ENCODE measurements at places on chromosomes 12 and 14.
A peak's percentile ranks its signal among the peaks of the same experiment; 100 is the strongest.

GRCh38 chr14:76212242-76212641 is 60.5 kb downstream of the GPATCH2L start:
- DNase-seq: no peak

DNA sequence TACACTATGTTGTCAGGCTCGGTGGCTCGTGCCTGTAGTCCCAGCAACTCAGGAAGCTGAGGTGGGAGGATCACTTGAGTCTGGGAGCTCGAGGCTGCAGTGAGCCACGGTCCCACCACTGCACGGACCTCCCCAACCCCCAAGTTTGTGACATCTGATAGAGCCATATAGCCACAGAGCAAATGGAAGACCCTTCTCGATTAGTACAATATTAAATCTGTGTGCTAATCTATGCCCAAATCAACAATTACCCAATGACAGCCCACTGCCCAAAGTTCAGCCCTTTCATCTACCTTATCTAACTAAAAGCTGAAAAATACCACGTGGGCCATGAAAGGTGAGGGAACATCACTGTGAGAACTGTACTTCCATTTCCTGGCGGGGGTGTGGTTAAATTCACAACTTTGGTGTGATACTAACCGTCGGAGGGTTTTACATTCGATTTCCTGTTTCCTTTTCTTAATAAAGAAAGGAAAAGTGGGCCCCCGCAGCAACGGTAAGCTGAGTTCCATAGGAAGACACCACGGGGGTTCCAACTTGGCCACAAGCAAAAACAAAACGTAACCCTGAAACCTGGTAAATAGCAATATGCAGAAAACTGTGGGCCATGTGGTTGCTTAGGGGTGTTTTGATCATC is 31.2 kb upstream of the FOS start:
- DNase-seq: no peak

GRCh38 chr14:58571769-58572472 is 65.8 kb upstream of the DACT1 start:
- DNase-seq: no peak

DNA sequence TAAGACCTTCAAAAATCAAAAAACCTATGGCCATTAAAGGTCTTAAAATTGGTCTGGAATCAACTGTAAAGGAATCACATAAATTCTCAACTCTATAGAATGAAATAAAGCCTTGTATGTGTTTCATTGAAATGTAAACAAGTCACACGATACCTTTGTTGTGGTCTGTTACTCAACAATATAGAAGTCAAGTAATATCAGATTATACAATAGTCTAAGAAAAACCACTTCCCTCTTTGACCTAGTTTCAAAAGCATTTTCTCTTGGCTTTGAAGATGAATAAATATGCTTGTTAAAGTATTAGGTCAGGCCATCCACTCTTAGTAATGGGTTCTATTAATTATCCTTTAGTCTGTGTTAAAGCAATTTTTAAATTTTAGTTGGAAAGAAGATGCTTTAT is 79.8 kb upstream of the DIO2 start:
- no peak for DNase-seq

DNA sequence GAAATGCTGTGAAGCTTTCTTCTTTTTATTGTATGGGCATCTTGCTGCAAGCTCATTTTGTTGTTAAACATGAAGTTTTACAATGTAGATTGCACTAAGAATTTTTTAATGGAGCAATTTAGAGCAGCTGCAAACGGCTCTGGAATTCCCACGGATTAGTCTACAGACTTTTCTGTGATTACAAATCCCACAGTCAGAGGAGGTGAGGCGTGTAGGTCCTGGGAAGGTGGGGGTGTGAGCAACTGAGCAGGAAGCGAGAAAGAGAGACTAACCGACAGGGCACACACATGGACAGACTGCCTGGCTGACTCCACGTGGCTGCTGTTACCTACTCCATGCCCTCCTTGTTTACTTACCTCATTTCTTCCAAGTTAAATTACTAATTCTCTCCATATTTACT is 348.5 kb downstream of the NPAS3 start:
- DNase-seq: no peak

- no peak for DNase-seq
These were observed 15.4 kb upstream of the FAR2 start for GRCh38 chr12:29133680-29134079.

GRCh38 chr14:72120315-72120714 is 188.1 kb downstream of the RGS6 start:
- no peak for DNase-seq

DNA sequence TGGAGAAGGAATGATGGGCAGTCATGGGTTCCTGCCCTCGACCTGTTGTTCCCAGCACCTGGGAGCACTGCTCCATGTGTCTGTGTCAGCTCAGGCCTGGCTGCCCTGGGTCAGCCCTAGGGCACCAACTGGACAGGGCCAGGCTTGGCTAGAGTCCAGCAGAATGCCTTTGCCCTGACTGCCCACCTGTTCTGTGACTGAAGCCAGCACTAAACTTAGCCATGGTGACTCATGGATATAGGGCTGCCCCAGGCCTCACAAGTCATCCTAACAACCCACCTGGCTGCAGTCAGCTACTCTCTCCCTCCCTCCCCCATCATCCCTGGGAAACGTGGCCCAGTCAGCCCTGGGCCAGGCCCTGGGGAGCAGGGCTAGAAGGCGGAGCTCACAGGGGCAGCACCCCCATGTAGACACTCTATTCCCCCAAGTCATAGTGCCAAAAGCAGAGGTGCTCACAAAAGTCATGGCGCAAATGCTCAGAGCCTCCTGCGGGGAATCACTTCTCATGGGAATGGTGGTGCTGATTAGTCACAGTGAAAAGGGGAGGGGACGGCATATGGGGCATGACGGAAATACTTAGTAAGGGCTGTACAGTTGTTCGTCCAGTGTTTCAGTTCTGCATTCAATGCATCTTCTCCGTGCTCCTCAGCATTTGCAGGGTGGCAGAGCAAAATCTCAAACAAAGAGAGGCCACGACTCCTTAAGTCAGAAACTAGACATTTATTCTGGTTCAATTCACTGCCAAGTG is 52.0 kb upstream of the NTF3 start:
- DNase-seq: no peak

GRCh38 chr12:52337054-52337453 is 15.9 kb upstream of the KRT83 start:
- DNase-seq: no peak

GRCh38 chr14:68604361-68604730 is 188.5 kb downstream of the ZFP36L1 start:
- DNase-seq: no peak

DNA sequence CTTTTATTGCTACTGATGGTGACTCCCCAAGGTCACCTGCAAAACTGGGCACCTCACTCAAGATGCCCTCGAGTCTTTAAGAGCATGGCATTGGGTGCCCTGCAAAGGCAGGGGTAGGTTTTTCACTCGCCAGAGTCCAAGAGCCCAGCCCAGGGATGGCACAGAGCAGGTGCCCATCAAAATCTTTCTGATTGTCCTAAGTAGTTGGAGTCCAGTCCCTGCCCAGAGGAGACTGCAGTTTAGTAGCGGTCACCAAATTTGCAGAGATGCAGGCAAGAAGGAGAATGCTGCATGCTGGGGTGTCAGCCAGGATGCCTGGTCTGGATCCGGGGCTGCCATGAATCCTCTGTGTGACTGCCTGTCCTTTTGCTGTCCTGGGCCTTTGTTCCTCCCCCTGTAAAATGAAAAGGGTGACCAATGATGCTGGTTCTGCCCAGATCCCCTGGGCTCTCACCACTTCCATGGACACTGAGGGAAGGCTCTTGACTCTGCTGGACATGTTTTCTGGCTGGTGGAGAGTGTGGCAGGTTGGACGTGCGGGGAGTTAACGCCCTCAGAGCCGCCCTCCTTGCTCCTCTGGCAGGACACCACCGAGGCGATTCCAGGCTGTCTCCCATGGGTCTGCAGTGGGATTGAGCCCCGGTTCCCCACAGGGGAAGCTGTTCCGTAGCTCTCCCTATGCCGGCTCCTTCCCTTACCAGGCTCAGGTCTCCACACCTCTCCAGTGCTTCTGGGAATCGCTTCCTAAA is 41.3 kb downstream of the DLK1 start:
- DNase-seq: no peak

- DNase-seq: no peak
These were observed 51.1 kb downstream of the BRMS1L start for GRCh38 chr14:35877276-35877675.

- no peak for DNase-seq
These were observed 11.5 kb upstream of the ULK1 start for GRCh38 chr12:131882804-131883520.

- no peak for DNase-seq
These were observed 145.8 kb downstream of the NTF3 start for GRCh38 chr12:5577741-5578140.

DNA sequence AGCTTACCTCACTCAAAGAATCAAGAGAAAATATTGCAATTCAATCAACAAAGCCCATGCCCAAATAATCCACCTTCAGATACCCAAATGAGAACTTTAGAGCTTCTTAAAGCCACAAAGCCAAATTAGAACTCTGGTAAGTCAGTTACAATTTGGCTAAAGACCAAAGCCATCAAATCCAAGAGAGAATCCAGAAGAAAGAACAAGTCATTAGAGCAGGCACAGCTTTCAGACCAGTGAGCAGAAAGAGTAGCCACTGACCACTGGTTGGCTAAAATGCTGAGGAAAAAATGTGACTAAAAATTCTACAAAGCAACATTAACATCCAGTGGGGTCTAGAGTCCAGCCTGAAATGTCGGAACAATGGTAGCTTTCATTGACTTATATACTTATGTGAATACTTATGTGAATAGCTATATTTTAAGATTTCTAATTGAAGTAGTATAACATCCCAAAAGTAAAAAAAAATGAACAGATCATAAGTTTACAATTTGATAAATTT is 735.2 kb upstream of the TBX3 start:
- DNase-seq: no peak

DNA sequence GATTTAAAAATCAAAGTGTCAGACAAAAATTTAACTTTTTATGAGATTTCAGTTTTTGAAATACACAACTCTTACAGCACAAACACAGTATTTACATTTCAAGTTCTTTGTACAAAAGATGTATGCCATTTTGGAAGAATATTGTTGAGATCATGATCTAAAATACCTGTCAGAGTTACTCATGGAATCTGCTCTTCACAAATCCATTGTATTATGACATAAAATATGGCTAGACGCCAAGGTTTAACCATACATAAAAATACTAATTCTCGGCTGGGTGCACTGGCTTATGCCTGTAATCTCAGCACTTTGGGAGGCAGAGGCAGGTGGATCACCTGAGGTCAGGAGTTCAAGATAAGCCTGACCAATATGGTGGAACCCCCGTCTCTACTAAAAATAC is 6.2 kb upstream of the SYCP3 start:
- DNase-seq: no peak

GRCh38 chr14:78164226-78164853 is 5.8 kb upstream of the NRXN3 start:
- DNase-seq: no peak

GRCh38 chr12:51971679-51972421 is 20.4 kb downstream of the ACVR1B start:
- DNase-seq: no peak

GRCh38 chr12:73798523-73798922 is 739.1 kb upstream of the ATXN7L3B start:
- no peak for DNase-seq

- no peak for DNase-seq
These were observed 320.1 kb upstream of the RTL1 start for GRCh38 chr14:101223561-101224162.

DNA sequence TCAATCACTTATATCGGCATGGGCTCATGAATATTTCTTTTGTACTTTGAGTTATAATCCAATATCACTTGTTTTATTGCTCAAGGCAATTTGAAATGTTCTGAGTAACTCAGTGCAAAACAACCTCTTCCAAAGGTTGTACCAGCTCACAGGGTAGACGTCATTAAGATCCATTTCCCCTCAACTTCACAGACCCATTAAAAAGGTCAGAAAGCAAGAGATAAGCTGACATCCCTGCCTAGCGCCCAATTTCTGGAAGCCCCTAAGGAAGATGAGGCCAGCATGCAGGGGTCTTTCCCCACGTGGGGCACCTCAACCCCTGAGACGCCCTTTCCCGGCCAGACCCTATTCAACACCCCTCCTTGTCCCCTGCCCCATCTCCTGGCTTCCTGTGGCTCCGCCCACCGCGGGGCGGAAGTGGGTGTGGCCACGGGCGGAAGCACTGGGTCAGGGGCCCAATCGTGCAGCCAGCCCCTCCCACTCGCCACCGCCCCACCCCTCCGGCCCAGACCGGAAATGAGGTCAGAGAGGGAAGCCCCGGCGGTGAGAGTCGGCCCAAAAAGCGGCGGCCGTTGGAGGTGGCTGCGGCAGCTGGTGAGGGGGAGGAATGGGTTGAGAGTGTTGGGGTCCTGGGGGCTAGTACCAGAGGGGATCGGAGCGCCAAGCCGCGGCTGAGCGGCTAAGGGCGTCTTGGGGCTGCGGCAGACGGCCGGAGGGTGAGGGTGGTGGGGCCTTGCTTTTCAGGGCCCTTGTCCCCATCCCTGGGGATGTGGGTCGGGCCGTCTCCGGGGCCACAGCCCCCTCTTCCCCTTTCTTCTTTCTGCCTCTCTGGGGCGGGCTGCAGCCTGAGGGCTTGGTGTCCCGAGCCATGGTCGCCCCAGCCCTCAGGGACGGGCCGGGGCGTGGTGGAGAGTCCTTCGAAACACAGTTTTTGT is at the start of gene GPATCH2L:
TSS of gene GPATCH2L (plus strand) at position 525 of the 935 bp plus-strand sequence. CDS start 2,442 bp downstream, outside the sequence.
- peak; percentile 99 for DNase-seq

DNA sequence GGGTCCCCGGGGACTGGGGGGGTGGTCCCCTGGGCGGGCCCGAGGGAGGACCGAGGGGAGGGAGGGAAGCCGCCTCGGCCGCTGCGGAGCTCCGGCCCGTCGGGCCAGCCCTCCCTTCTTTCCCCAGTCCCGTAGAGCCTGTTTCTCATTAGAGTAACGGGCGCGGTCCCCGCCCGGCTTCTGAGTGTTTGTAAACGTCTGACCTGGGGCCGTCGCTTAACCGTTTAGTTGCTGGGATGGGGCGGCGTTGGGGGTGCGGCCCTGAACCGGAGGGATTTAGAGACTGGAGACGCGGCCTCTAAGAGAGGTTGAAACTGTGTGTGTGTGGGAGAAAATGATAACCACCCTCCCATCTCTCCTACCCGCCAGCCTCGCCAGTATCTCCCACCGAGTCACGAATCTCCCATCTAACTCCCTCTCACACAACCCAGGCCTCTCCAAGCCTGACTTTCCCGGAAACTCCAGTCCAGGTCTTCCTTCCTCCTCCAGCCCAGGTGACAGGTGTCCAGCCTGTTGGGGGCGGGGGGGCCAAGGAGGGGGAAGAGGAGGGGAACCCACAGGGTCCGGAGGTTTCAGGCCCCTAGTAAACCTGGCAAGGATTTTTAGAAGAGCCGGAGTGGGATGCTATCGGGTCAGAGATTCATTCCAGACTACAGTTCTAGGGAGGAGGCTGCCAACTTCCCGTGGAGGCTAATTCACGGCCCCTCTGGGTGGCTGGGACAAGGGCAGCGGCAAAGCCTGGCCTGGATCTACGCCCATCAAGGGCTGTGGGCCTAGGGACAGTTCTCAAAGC is 1.1 kb upstream of the NFATC4 start:
- peak; percentile 36 for DNase-seq

- no peak for DNase-seq
These were observed 49.4 kb downstream of the SLC8A3 start for GRCh38 chr14:70139384-70139783.

- peak; percentile 35 for DNase-seq
These were observed 11.1 kb downstream of the ACTN1 start for GRCh38 chr14:68968051-68968450.

GRCh38 chr14:93832081-93832480 is 43.8 kb upstream of the PRIMA1 start:
- DNase-seq: no peak

Data from activated CD4-positive, CD25-positive, alpha-beta regulatory T cell treated with anti-CD3 and anti-CD28 coated beads, Interleukin-2, amount 50 U/mL, for 72 hours (primary cell).